ENCODE measurements at places on chromosomes 3 and 15.

- DNase-seq: no peak
Observed at GRCh38 chr3:79063624-79064023, 704.2 kb downstream of the ROBO1 start.

DNA sequence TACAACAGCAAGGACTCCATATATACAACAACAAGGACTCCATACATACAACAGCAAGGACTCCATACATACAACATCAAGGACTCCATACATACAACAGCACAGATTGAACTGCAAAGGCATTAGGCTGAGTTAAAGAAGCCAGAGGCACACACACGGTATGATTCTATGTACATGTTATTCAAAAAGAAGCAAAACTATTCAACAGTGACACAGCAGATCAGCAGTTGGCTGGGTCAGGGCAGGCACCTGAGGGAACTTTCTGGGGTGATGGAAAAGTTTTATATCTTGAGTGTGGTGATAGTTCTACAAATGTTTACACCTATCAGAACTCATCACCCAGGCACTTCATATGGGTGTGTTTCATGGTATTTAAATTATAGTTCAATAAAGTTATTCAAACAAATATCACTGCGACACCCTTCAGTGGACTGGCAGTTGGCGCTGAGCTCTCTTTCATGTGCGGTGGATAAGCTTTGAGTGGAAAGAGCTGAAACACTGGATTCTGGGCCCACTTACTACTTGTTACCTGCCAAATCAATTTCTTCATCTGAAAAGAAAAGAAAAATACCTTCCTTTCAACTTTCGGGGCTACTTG lies 28.0 kb downstream of the RFTN1 start:
- DNase-seq: no peak

DNA sequence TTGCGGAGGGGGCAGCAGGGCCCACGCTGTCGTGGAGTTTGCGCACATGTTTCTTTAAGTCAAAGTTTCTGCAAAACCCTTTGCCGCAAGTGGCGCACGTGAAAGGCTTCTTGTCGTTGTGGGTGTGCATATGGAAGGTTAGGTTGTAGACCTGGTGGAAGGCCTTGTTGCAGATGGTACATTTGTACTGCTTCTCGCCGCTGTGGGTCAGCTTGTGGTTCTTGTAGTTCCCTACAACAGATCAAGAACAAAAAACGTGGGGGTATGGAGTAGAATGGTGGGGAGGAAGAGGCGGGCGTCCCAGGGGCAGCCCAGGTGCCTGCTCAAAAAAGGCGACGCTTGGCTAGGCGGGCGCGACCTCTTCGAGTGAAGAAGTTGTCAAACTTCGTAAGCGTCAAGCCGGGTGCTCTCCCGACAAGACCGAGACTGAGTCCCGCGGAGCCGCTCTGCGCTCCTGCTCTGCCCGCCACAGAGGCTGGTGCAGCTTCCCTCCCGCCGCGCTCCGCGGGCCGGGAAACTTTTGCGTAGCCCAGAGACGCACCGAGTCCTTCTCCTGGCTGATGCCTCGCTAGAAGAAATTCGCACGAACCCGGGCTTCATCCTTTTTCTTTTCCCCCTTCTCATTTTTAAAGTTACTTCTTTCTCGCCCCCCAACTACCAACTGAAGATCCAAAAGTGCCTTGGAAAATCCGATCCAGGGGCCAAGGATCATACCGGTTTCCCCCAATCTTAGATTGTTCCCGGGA lies 3.1 kb downstream of the FEZF2 start:
- no peak for DNase-seq

GRCh38 chr3:141553055-141553454 lies 66.2 kb downstream of the RASA2 start:
- no peak for DNase-seq

DNA sequence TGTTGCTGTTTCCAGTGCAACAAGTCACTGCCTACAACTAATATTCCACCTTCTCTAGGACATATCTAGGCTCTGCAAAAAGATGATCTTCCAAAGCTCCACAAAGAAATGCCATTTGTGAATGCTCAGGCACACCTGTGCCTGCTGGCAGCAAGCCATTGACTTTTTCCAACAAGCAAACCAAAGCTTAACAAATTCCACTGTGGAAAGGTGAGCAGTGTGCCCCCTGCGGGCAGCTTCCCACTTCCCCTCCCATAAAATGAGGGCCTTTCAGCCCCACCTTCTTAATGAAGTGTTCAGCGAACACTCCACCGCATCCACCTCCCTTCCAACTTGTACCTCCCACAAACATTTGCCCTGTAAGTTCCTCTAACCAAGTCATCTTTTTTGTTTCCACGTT lies 157.5 kb upstream of the SLC24A5 start:
- no peak for DNase-seq

GRCh38 chr3:43418601-43419272 lies 132.4 kb downstream of the SNRK start:
- DNase-seq: no peak

GRCh38 chr3:42061713-42062380 lies 29.3 kb upstream of the TRAK1 start:
- DNase-seq: no peak

DNA sequence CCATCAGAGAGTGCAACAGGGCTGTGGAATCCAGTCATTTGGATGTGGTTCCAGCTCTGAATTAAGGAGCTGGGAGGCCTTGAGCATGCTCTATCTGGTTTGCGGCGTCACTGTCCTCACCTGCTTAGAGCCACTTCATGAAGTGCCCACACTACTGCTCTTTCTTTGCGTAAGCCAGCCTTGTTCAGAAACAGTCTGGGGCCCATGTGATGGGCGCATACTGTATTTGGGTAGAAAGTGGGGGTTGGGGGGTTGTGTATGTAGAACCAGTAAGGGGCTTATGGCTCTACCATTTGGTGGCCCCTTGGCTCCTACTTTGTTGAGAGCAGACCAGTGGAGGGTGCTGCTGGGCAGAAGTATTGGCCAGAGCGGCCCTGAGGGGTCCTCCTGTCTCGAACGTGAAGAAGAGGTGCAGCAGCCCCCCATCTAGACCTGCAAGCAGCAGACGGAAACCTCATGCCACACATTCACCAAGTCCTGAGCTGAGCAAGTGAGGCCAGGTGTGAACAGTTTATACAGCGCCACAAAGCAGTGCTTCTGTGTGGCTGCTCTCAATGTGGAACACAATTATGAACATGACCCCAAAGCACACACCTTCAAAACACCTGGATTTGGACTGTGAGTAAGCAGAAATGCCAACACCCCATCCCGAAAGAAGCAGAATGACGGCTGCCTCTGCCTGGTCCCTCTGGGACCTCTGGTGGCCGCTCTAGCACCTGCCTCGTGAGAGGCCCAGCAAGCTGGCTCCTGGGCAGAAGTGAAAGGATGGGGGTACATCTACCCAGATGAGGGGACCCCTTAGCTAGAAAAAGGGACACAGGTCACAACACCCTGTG lies 26.6 kb downstream of the SRPRB start:
- DNase-seq: no peak

- no peak for DNase-seq
Observed at GRCh38 chr3:39216176-39216790, 23.9 kb upstream of the XIRP1 start.

GRCh38 chr3:140529558-140529957 lies 148.3 kb upstream of the TRIM42 start:
- DNase-seq: peak; percentile 52

GRCh38 chr3:16279010-16279801 lies 14.2 kb downstream of the OXNAD1 start:
- no peak for DNase-seq

DNA sequence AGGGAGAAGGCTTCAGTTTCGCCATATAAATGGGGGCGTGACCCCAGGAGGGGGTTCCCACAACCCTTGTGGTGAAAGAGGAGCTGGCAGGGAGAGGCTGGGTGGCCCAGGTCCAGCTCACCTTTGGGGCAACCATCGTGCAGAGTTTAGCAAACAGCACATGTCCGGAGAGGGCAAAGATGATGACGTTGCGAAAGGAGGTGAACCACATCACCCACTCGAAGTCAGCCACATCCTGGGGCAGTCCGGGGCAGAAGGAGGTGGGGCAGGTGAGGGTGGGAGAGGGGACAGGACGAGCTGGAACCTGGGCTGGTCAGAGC lies 3.7 kb downstream of the HHATL start:
- no peak for DNase-seq

DNA sequence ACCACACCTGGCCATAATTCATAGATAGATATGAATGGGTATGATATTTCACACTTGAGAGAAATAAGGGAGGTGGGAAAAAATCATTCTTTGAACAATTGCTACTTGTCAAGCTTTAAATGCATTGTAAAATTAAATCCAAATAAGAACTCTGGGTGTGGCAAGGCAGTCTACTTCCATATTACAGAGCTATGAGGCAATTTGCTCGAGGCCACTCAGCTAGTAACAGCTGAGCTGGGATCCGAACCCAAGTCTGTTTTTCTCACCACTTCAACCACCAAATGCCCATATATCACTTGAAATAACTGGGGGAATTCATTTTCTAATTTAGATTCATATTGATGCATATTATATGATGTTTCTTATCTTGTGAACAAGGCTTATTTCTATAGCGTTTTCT lies 482.2 kb upstream of the ADAMTS9 start:
- no peak for DNase-seq

- no peak for DNase-seq
Observed at GRCh38 chr3:64228110-64228509, 2.8 kb upstream of the PRICKLE2 start.

- DNase-seq: peak; percentile 43
Observed at GRCh38 chr15:68352401-68353062, 75.0 kb downstream of the FEM1B start.

GRCh38 chr15:37891766-37892368 lies 42.6 kb upstream of the TMCO5A start:
- no peak for DNase-seq

DNA sequence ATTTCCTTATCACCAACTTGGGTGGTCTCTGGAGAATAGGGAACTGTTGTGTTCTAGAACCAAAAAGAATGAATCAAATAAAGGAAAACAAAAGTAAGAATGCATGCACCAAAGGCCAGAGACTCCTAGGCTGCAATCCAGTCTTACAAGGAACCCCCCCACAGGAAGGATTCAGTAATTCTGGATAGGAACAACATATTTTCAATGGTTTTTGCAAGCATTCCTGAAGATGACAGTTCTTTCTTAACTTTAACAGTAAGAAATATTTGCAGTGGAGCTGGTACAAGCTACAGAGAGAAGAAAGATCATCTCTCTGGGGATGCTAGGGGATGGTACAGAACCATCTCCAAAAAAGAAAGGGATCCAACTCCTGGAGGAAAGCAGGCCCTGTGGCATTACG lies 116.2 kb upstream of the CHRM5 start:
- DNase-seq: no peak

GRCh38 chr3:148957586-148957985 lies 33.8 kb upstream of the GYG1 start:
- DNase-seq: no peak

GRCh38 chr3:23333633-23334032 lies 130.5 kb downstream of the UBE2E2 start:
- no peak for DNase-seq

DNA sequence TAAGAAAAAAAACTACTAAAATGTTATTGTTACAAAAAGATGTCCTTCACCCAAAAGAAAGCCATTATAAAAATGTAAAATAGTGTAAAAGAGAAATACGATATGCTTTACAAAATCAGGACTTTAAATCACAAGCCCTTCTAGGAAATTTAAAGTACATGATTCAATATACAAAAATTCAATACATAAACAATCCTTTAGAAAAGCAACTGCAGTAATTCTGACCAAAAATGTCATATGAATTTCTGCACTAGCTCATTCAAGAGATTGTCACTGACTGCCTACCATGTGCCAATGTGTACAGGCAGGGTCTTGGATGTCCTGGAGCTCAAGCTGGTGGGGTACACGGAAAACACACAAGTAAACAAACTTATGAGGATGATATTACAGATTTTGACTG lies 2.5 kb downstream of the MORC1 start:
- DNase-seq: no peak

DNA sequence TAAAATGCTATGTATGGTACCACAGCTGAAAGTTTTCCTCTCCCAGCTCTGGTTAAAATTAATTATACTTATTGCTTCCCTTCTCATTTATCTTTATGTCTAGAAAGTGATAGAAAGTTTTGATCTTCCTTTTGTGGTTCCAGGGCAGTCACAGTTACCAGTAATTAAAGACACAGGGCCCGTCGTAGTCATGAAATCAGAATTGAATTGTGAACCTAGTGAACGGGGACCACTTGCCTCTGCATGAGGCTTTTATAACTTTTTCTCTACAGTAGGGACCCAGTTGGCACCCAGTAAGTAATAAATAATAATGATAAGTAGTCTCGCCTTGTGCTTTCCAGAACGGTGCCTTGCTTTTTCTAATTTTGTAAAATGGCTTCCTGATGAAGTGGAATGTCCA lies 231.7 kb upstream of the SATB1 start:
- DNase-seq: no peak

DNA sequence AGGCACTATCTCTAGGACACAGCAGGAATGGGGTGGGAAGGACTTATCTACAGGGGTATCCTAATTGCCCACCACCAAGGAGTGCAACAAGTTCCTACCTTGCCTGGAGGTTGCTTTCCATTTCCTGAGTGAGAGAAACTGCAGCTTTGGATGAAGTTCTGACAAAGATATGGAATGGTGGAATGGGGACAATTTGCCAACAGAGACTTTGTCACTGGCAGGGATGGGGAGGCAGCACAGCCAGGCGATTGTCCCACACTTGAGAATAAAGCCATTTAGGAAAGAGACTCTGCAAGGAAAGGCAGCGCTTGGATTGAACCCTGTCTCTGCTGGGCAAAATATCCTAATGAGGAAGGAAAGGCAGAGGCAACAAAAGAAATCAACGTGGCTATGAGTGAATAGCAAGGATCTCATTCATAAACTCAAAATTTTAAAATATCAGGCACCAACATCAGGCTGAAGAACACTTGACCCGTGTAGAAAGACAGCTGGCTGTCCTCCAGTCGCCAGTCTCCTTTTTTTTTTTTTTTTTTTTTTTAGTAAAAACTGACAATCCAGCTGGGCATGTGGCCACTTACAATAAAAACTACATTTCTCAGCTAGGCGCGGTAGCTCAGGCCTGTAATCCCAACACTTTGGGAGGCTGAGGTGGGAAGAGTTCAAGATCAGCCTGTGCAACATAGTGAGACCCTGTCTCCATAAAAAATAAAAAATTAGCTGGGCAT lies 31.6 kb upstream of the PDE8A start:
- DNase-seq: no peak

GRCh38 chr3:142028243-142028777 lies 121.0 kb downstream of the TFDP2 start:
- DNase-seq: peak; percentile 78

Measured in retinal pigment epithelial cell (primary cell).